Stimulated activated CD4-positive, alpha-beta T cell treated with anti-CD3 and anti-CD28 coated beads, Interleukin-12 subunit alpha, Interleukin-12 subunit beta, amount 100 ng/mL, for 48 hours (primary cell): ENCODE measurements at places on chromosomes 6 and 20.

GRCh38 chr6:7268816-7269555 lies 44.0 kb downstream of the SSR1 start:
- DNase-seq, result no peak

DNA sequence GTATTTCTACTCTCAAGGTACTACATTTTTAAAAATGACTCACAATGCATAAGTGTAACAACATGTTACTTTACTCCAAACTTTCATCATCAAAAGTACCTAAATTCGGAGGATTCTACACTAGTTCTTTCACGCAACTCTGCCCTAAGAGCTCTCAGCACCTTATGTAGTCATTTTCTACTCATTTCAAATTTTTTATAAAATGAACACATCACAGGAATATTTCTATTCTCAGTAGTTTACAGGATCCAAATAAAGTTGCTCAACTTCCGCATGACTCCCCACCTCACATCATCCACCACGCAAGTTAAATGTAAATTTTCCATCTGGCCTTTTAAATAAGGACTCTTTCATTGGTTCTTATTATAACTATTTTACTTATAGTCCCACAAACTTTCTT lies 344.9 kb upstream of the MANEA start:
- no peak for DNase-seq

- no peak for DNase-seq
Measured at GRCh38 chr6:157830354-157831017, 7.4 kb downstream of the SNX9 start.

GRCh38 chr6:114010540-114010939 lies 39.6 kb upstream of the HDAC2 start:
- no peak for DNase-seq

DNA sequence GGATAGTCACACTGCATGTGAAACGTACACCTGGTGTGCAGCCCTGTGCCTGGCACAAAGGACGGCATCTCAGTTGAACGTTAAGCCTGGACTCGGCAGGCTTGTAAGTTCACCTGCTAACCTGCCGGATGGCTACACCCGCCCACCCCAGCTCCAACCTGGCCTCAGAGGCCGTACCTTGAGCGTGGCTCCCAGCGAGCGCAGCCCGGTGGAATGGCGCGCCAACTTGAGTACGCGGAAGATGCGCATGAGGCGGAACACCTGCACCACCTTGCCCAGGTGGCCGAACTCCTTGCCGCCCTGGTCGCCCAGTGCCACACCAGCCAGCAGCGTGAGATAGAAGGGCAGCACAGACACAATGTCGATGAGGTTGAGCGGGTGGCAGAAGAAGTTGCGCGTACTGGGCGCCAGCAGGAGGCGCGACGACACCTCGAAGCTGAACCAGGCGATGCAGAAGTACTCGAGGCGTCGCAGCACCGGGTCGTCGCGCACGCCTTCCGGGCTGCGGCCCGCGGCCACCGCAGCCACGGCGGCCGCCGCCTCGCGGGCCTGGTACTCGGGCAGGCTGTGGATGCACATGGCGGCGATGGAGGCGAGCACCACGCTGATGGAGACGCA lies 3.3 kb downstream of the KCNS1 start:
- DNase-seq, result peak; percentile 35

- DNase-seq, result no peak
Measured at GRCh38 chr20:3406481-3407039, 909 bp downstream of the DNAAF9 start.

GRCh38 chr6:38517005-38517404 lies 122.7 kb downstream of the BTBD9 start:
- no peak for DNase-seq

DNA sequence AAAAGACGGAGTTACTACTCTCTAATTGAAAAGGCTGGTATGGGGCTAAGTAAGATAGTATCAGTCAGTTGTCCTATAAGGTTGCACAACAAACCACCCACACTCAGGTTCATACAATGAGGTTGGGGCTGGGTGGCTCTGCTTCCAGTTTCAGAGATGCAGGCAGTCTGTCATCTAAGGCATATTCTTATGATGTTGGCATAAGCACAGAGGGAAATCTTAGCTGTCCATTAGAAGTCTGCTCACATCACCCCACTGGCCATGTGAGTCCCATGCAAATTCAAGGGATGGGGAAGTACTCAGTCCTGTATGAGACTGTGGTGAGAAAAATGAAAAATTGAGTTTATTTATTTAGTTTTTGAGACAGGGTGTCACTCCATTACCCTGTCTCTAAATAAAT lies 118.6 kb downstream of the LAMP5 start:
- no peak for DNase-seq

DNA sequence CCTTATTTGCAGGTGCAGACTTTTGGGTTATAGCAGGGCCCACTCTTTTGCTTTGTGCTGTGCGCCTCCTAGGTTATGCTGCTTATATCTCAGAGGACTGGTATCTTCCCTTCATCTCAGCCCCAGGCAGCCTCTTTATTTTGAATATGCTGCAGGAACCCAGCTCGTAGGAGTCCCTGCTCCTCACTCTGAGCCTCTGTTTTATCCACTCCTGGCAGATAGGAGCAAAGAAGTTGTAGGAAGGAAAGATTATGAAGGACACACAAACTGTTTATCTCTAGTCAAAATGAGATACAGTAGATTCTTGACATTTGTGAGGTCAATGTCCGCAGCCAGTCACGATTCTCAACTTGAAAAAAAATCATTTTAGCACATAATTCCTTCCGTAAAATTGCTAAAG lies 15.6 kb downstream of the L3MBTL3 start:
- no peak for DNase-seq

GRCh38 chr20:37303637-37304036 lies 14.2 kb downstream of the MANBAL start:
- DNase-seq, result no peak

DNA sequence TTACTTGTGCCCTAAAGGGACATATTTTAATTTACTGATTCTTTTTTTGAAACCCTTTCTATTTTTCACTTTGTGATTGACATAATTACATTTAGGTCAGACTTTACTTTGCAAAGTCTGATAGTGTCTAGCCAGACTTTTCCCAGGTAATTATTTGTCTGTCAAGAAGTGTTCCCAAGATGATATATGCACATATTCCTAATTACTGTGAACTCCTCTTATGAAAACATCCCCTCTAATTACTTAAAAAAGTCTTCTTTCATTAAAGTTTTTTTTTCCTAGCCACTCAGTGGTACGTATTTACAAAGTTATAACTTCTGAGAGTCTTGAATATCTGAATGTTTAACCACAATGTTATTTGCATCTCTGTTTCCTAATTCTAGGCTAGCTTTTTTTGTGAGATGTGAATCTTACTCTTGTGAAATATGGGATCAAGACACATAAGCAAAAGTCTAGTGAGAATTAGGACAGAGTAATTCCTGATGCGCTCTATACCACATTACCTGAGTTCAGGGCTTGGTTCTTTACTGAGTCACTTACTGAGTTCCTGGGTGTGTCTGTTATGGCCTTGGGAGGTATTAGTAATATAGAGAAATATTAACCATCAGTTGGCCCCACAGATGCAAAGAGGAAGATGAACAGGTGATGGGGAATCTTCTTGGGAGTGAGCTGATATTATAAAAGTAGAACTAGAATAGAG lies 27.9 kb downstream of the FAM83B start:
- DNase-seq, result no peak

- DNase-seq, result no peak
Measured at GRCh38 chr20:719068-719467, 43.5 kb upstream of the SCRT2 start.

GRCh38 chr20:17155401-17155800 lies 71.4 kb upstream of the PCSK2 start:
- DNase-seq, result no peak

DNA sequence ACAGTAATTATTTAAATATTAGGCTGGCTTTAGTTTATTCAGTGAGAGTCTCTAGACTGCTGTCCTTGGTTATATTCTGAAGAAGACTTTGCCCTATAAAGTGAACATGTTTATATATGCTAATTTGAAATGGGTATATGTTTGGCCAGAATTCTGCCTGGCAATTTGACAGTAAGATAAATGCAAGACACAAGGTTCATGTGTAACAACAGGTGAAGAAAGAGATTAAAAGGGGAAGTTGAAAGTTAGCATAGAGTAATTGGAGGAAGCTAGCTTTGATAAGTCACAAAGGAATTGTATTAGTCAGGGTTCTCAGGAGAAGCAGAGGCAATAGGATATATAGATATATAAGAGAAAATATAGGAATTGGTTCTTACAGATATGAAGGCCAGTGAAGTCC lies 191.4 kb downstream of the CENPW start:
- DNase-seq, result no peak

- no peak for DNase-seq
Measured at GRCh38 chr20:21124190-21124589, 1.7 kb upstream of the KIZ start.

- no peak for DNase-seq
Measured at GRCh38 chr6:146679386-146679785, 80.6 kb downstream of the ADGB start.

DNA sequence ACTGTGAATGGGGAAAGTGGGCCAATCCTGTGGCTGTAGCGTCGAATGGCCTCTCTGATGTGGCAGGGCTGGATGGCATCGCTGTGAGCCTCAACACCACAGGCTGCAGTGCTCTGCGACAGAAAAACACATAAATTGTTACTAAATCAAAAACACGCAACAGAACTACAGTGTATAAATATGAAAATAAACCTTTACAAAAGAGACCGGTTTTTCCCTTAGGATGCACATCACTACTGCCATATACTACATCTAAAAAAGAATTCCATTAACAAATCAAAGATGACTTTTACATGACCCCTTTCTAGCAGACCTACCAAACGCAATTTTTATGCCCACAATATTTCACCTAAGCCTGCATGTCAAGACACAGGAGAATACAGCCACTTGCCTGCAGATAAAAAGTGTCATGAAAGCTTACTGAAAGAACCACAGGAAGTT lies 395.5 kb upstream of the RUNX2 start:
- no peak for DNase-seq

DNA sequence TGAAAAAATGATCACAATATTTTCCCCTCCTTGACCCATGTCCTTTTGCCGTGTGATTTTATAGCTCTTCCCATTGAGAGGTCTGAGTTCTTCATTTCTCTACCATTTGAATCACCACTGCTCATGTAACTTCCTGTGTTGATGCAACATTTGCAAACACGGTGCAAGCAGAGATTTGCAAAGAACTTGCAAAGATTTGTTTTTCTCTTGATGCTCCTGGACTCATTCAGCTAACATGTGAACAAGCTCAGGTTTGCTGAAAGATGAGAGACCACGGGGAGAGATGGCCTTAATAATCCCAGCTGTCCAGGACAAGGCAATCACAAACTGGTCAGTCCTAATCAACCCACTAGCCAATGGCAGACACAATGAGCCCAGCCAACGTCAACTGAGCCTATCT lies 8.6 kb downstream of the VNN2 start:
- no peak for DNase-seq

GRCh38 chr6:126945812-126946360 lies 172.6 kb upstream of the RSPO3 start:
- DNase-seq, result no peak

GRCh38 chr6:37727996-37728395 lies 30.3 kb upstream of the MDGA1 start:
- no peak for DNase-seq

- no peak for DNase-seq
Measured at GRCh38 chr6:55696501-55696900, 117.5 kb upstream of the HMGCLL1 start.
